ENCODE measurements at places on chromosomes 12 and 14.

DNA sequence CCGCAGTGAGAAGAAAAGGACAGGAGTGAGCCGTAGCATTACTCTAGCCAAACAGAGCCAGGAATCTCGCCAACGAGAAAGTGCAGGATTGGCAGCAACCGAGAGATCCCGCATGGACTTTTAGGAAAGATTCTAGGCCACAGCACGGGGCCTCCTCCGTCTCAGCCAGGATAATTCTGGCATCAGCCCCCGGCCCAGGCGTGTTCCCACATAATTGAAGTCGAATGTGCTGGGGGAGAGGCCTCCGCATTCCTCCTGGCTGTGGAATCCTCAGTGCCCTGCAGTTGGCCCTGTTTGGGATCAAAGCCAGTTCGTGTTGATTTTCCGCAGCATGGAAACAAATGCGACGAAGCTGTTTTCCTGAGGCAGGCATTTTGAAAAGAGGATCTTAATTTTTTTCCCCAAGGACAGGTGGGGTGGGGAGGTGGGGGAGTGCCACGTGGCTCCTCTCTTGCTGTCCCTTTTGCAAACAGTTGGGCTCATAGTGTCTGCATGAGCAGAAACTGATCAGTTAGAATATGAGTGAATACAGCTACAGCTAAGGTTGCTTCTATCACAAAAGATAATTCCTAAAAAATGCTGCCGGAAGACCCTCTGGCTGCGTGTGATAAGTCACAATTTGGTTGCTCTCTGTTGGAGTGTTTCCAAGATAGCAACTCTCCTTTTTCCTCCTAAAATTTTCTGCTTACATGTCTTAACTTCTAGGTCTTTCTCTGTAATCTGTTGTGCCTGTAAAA, 37.3 kb upstream of the ATXN2 start:
- no peak for DNase-seq

- no peak for DNase-seq
Measured at GRCh38 chr12:85575120-85576096, 260.8 kb downstream of the RASSF9 start.

DNA sequence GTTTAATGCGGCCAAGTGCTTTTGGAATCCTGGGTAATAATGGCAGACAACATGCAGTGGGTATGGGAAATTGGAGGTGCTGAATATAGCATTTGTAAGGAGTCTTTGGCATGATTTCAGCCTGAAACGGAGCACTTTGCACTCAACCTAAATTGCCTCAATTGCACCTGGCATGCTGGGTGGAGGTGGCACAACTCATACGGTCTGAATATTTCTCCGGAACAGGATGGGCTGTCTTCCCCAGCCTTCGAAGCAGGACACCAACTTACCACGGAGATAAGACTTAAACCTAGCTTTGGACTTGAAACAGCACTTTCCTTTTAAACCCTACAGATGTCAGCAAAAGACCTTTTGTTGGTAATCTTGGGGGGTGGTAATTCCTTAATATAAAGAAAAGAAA, 153.7 kb upstream of the SRRM4 start:
- no peak for DNase-seq

DNA sequence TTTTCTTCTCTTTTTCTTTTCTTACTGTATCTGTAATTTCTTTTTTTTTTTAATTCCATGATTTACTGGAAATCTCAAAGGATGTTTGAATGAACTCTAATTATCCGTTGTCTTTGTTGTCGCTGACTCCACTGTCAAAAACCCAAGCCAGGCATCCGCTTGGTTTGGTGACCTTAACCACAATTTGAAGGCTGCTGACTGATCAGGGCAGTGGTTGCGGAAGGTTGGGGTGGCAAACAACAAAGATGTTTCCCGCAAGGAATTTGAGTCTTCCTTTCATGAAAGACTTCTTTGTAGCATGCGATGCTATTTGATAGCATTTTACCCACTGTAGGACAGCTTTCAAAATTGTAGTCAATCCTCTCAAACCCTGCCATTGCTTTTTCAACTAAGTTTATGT, 1013.8 kb downstream of the DIO2 start:
- no peak for DNase-seq

- DNase-seq, result no peak
Measured at GRCh38 chr14:91341751-91342154, 75.9 kb downstream of the CCDC88C start.

GRCh38 chr14:40859055-40859454, 747.6 kb upstream of the LRFN5 start:
- DNase-seq, result no peak

DNA sequence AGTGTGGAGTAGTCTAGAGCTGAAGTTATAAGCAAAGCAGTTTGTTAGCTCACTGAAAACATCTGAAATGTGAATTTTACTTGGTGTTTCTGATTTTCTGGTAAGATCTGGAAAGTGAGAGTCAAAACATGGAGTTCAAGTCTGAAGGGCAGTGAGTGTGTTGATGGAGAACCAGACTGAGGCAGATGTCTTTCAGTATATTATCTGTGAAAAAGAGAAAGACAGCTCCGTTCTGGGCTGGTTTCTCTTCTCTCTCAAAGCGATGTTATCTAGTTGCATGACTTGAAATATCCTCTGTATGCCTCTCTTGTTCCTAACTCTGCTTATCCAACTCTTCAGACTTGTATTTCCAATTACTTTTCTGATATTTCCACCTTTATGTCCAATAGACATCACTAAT, 381.9 kb upstream of the RGS6 start:
- no peak for DNase-seq

- no peak for DNase-seq
Measured at GRCh38 chr14:49982501-49982951, 89.6 kb downstream of the ARF6 start.
